ENCODE measurements at places on chromosomes 12 and 14.

DNA sequence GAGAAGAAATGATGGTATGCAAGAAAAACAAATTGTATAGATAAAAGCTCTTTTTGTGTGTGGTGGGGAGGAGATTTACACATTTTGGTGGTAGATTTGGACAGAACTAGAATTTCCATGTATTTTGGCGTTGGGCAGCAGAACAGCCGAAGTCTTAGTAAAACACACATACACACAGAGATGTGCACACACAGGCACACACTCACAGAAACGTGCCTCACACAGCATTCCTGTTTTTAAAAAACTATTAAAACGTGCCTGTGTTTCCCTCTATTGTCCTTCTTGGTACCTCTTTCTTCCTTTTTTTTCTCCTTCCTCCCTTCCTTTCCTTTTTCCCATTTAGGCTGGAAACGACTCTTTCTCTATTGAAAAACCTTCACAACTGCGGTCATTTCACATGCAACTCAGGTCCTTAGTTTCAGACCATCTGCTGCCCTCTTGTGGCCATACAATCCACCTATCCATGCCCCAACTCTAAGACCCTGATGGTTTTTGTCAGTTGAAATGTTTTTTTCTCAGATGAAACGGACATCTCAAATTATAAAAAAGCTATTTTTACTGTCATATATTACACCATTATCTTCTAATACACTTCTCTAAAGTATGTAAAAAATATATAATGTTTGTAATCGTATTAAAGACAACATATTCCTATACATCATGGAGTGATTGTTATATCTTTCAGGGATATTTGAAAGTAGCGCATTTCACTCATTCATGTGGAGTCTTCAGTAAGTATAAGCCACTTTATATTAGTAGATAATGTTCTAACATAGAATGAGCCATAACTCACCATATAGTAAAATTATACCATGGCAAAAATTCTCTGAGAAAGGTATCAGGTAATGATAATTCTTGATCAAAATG lies 386.7 kb upstream of the NOVA1 start:
- peak; percentile 1 for DNase-seq

DNA sequence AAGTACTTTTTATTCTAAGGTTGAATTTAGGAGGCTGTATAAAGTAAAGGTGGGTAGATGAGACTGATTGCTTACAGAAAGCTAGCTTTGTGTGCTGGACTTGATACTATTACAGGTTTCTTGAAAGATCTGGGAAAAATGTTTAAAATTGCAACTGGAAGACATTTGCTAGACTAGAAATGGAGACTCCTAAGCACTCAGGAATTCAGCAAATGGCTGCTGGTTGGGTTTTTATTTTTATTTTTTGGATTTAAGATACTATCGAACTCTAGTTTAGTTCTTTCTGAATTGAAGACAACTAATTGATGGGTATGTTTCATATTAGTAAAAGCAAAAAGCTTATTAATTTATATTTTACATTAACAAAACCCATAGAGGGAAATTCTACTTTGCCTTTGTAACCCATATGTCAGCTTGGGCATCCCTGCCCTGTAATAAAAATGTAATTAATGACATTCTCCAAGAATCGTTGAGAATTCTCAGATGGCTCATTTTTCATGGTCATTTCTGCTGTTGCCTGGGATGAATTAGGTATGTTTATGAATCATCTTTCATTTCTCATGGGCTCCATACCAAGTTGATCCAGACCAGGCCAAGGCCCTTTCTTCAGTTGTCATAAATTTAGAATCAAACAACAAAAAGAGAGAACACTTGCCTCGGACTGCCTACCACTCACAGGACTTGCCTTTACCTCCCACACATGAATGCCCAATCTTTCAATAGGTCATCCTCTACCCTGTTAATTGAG lies 102.1 kb downstream of the ERGIC2 start:
- no peak for DNase-seq

GRCh38 chr14:26128931-26129671 lies 468.7 kb downstream of the NOVA1 start:
- DNase-seq = no peak

- DNase-seq = no peak
Observed at GRCh38 chr12:129886541-129886940, 17.3 kb downstream of the TMEM132D start.

- DNase-seq = no peak
Observed at GRCh38 chr12:26378711-26379110, 183.3 kb downstream of the SSPN start.

DNA sequence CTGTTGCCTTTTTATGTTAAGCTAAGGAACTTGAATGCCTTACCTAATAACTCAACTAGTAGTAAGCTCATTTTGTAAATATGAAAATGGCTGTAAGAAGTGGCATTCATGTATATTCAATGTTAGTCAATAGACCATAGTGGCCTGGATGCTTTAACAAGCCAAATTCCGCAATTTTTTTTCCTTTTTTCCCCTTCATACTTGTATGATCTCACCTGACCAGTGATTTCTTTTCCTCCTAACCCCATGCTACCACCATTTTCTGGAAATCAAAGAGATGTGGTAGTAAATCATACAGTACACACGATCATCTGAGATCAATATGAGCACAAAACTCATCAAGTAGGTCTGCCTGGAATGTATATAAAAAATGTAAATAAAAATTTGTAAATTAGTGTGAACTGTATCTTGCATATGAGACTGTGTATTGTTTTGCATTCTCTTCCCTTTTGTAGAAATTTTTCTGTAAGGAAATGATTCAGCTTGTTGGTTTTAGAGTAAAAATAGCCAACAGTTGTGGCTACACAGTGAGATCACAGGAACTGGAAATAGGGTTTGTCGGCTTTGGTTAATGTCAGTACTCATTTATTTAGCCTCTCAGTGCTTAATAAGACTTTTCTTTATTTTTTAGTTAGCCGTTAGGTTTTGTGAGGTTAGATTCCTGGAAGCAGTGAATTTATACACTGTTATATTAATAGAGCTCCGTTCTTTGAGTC lies 62.5 kb downstream of the ETNK1 start:
- no peak for DNase-seq

DNA sequence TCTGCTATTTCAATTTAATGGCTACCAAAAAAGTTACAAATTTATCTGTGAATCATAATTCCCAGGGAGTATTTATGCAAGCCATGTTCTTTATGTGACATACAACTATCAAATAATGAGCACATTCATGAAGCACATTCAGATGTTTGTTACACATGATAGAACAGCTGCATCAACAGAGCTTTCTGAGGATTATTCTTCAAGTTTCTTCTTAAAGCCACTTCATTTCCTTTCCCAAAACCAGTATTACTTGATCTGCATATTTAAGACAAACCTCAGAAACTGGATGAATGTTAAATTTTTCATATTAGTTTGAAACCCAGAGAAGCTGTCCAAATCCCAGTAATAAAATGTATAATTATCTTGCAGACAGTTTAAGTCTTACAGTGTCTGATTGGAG lies 73.6 kb upstream of the SOX5 start:
- DNase-seq = no peak

GRCh38 chr14:52307905-52308304 lies 6.2 kb upstream of the PTGER2 start:
- no peak for DNase-seq

DNA sequence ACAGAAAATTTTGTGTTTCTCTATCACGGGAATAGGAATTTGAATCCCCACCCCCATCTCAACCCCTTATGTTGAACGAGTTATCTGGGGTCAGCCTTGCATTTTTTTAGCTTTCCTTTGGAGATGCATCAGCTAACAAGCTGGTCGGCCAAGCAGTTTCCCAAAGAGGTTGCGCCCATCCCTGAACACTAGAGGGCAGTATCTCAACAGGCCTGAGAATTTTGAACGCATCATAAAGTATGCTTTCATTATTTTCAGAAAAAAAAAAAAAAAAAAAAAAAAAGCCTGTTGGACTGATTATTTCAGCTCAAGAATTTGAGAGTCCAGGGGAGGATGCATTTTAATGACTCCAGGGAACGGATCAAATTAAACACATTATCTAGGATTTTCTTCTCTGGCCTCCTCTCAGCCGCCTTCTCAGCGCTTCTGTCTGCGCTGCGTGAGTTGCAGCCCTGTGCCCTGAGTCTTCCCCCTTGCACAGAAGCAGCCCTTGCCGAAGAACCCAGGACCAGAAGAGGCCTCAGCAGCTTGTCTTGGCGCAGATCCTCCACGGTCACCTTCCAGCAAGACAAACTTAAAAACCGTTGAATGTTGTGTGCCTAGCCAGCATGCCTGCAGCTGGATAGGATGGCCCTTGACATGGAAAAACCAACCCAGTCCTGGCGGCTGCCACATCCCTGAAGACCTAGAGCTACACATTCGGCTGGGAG lies 76.6 kb upstream of the GZMB start:
- peak; percentile 38 for DNase-seq

DNA sequence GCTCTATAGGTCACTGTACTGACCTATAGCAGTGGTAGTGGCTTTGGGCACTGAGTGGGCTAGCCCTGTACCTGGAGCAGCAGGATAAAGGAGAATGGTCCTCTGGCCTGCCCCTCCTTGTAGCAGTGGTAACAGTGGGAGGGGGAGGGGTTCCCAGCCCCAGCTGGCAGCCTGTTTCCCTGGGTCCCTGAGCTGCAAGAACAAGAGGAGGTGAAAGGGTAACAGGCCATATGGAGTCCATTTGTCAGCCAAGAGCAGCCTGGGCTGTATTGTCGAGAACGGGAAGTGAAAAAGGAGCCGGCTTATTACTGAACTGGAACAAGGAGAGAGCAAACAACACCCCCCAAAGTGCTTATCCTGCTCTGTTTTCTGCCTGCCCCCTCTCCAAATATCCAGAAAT lies 73.8 kb upstream of the SRSF5 start:
- DNase-seq = no peak

- no peak for DNase-seq
Observed at GRCh38 chr14:83744224-83744623, 1785.7 kb upstream of the FLRT2 start.

- DNase-seq = no peak
Observed at GRCh38 chr14:104478656-104479055, 100.9 kb upstream of the C14orf180 start.

- DNase-seq = no peak
Observed at GRCh38 chr12:78820946-78821345, 43.6 kb upstream of the SYT1 start.

- no peak for DNase-seq
Observed at GRCh38 chr12:9794484-9795093, 32.7 kb upstream of the KLRF1 start.

DNA sequence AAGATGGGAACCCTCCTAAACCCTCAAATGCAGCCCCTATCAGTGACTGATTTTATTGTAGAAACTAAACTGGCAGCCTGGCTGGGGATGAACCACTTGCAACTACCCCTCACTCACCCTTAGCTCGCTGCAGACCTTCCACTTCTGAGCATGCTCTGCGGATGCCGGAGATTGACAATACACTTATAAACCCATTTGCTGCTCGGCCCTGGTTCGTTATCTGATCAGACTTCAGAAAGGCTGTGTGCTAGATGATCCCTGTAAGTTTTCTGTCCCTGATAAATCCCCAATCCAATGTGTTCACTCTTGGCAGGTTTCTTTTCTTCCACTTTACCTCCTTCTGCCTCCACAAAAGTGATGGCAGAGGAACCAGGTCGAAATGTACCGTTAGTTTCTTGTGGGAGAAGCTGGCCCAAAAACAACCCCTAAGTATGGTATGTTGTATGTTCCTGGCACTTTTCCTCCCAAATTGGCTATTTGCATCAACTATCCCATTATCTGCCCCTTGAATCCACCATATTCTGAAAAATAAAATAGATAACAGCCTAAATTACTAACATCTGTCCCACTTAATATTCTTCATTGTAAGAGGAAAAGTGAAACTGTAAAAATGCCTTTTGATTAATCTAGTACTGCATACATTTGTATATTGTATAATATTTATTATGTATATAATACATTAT lies 18.8 kb downstream of the RPH3A start:
- no peak for DNase-seq

- no peak for DNase-seq
Observed at GRCh38 chr12:90216815-90217214, 508.2 kb upstream of the ATP2B1 start.

- DNase-seq = no peak
Observed at GRCh38 chr14:52079239-52079959, 10.5 kb upstream of the NID2 start.

DNA sequence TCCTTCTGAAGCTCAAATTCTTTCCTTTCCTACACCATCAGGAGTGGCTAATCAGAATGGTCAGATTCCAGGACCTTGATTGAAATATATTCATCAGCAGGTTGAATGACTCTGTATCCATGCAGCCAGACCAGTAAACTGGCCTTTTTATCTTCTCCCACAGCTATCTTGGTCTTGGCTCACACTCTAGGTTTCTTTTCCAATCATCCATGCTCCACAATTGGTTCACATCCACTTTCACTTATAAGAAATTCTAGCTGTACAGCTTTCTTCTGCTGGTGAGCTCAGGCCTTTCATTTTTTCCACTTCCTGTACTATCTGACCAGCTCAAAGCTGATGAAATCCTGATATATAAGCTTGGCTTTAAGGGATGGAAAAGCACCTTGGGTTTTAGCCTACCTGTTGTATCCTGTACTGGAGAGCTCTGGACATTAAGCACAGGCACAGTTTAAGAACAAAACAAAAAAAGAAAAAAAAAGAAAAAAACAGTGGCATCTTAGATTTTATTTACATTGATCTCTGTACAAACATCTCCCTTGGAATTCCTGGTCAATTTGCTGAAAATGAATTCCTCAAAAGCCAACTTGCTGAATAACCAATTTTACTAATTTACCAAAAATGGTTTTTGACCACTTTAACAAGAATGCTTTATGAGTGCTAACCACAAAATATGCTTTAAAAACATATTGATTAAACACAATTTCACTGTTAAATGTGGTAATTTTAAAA lies 91.6 kb upstream of the PAWR start:
- DNase-seq = no peak

DNA sequence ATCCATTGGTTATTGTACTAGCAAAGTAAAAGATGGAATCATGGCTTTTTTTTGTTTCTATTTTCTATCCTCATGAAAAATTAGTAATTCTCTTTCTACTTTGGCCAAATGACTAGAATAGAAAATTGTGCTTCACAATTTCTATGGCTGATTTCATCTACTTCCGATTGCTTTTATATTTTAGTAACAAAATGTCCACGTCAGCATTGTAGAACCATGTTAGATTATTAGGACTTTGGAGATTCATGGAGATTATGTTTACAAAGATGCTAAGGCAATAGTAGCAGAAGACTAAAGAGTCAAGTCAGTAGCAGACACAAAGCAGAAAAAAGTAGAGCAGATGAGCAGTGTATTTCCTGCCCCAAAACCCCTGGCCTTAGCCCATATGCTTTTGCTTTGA lies 113.6 kb downstream of the C12orf42 start:
- DNase-seq = no peak

GRCh38 chr12:124544311-124544970 lies 23.0 kb downstream of the NCOR2 start:
- no peak for DNase-seq
